Aortic smooth muscle cell (primary cell): ENCODE measurements at places on chromosomes 13 and 19. TPM values are rescaled to one million over a fixed set of nuclear protein-coding genes. Genes with fewer than 3 reads are reported as not detected.

CEACAM4 gene
- total RNA-seq: not detected in 2 replicates

RETN gene
- total RNA-seq: not detected in 2 replicates

ITGBL1 gene
- total RNA-seq: 457 and 634 TPM in 2 replicates

APC2 gene
- total RNA-seq: 0.13 and 0.19 TPM in 2 replicates

ZNF560 gene
- 0.06 and 0.40 TPM in 2 replicates for total RNA-seq

USE1 gene
- 25.7 and 26.2 TPM in 2 replicates for total RNA-seq

ZMYM2 gene
- total RNA-seq: 27.9 and 43.9 TPM in 2 replicates

C2CD4C gene
- not detected in 2 replicates for total RNA-seq

CYP2A7 gene
- total RNA-seq: not detected in 2 replicates

GNG7 gene
- under 0.01 and 0.12 TPM in 2 replicates for total RNA-seq

FFAR1 gene
- not detected in 2 replicates for total RNA-seq

ADM5 gene
- 0.25 and 0.40 TPM in 2 replicates for total RNA-seq

PLIN5 gene
- not detected in 2 replicates for total RNA-seq

ZNF85 gene
- total RNA-seq: 6.9 and 7.1 TPM in 2 replicates

RFPL4A gene
- not detected in 2 replicates for total RNA-seq

OR7C1 gene
- not detected in 2 replicates for total RNA-seq

CCDC169 gene
- total RNA-seq: 3.5 and 4.4 TPM in 2 replicates

MATK gene
- not detected in 2 replicates for total RNA-seq

PSG3 gene
- not detected in 2 replicates for total RNA-seq

AP1M2 gene
- total RNA-seq: 0.19 TPM in 1 of 2 replicates, not detected in the other

FREM2 gene
- not detected in 2 replicates for total RNA-seq

ZNF823 gene
- total RNA-seq: 4.6 and 5.3 TPM in 2 replicates

GPR183 gene
- total RNA-seq: not detected in 2 replicates

ZNF681 gene
- total RNA-seq: 0.31 and 0.53 TPM in 2 replicates

SLC10A2 gene
- total RNA-seq: not detected in 2 replicates

PEAK3 gene
- total RNA-seq: not detected in 2 replicates

CHERP gene
- 3.6 and 7.0 TPM in 2 replicates for total RNA-seq

SLC1A5 gene
- total RNA-seq: 30.6 and 48.9 TPM in 2 replicates

CKAP2 gene
- 26.4 and 31.8 TPM in 2 replicates for total RNA-seq

PSG1 gene
- 0.12 TPM in 1 of 2 replicates, not detected in the other for total RNA-seq

MTUS2 gene
- total RNA-seq: under 0.01 and 0.25 TPM in 2 replicates

PEX11G gene
- total RNA-seq: 1.7 and 2.7 TPM in 2 replicates
